Colonic mucosa (tissue), 4 donors: ENCODE measurements at places on chromosomes 12 and 14. TPM values are rescaled to one million over a fixed set of nuclear protein-coding genes. Genes with fewer than 3 reads are reported as not detected.

The TOGARAM1 gene
- total RNA-seq: 8.8 TPM

The TBC1D30 gene
- total RNA-seq: 6.9 TPM

The RBP5 gene
- total RNA-seq: 3.7 TPM

The PRH2 gene
- total RNA-seq: not detected

The MBIP gene
- 35.4 TPM for total RNA-seq

The SPIC gene
- total RNA-seq: not detected

The GLIPR1L2 gene
- 0.22 TPM for total RNA-seq

The RNASE13 gene
- total RNA-seq: not detected

The SDR9C7 gene
- total RNA-seq: not detected

The CD4 gene
- 13.4 TPM for total RNA-seq

GRCh38 chr12:75207338-75208083 lies 2.1 kb downstream of the KCNC2 start:
- DNase-seq: no peak

GRCh38 chr14:92846162-92846897 lies 52.2 kb downstream of the GOLGA5 start:
- no peak for DNase-seq

GRCh38 chr14:68707482-68707881 lies 85.4 kb downstream of the ZFP36L1 start:
- DNase-seq: no peak

GRCh38 chr14:68416171-68416570 lies 376.7 kb downstream of the ZFP36L1 start:
- no peak for DNase-seq

GRCh38 chr12:13599176-13599575 lies 382.2 kb downstream of the GRIN2B start:
- DNase-seq: no peak

DNA sequence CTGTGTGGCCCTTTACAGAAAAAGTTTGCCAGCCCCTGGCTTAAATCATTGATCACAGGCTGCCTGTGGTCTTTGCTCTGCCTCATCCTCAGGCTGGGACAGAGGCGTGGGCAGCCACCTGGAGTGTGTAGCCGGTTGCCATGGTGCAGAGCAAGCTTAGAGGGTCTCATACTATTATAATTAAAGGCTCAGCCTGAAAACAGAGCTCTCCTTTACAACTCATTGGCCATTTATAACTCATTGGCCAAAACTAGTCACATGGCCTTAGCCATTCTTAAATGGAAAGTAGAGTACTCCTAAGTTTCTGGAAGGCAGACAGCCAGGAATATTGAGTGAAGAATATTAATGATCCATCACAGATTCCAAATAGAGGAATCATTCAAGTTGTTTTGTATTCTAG lies 3.0 kb downstream of the HSP90B1 start:
- no peak for DNase-seq

GRCh38 chr14:34742270-34743115 lies 28.1 kb upstream of the CFL2 start:
- DNase-seq: no peak

GRCh38 chr12:28936221-28936620 lies 212.9 kb upstream of the FAR2 start:
- DNase-seq: no peak

DNA sequence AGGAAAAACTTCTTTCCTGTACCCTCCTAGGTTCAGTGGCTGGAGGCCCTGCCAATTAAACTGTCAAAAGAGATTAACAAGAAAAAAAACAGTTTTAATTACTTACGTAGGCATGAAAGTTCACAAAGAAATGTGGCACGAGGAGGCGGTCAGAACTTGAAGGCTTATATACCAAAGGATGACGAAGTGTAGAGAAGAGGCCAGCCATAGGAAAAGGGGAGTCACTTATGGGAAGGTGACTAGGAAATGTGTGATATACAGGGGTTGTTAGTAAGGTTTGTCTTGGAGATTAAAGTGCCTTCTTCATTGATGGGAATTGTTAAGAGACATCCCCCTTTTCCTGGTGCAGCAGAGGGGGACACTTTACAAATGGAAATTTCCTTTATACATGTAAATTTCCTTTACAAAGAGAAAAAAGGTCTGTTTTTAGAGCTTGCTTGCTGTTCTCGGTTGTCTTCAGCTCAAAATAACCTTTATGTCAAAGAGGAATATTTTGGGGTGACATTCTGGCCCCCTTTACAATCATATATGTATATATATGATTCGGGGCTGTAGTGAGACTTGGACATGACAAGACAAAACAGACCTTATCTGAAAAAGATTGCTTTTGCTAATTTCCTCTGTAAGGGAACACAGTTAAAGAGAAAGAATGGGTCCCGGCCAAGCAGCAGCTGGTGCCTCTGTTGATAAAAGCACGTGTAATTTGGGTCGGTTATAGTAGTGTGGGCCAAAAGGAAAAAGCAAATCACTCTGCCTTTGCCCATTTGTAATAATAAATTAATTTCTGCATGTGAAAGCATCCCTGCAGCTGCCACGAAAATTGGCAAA lies 38.6 kb downstream of the SYNE2 start:
- no peak for DNase-seq

DNA sequence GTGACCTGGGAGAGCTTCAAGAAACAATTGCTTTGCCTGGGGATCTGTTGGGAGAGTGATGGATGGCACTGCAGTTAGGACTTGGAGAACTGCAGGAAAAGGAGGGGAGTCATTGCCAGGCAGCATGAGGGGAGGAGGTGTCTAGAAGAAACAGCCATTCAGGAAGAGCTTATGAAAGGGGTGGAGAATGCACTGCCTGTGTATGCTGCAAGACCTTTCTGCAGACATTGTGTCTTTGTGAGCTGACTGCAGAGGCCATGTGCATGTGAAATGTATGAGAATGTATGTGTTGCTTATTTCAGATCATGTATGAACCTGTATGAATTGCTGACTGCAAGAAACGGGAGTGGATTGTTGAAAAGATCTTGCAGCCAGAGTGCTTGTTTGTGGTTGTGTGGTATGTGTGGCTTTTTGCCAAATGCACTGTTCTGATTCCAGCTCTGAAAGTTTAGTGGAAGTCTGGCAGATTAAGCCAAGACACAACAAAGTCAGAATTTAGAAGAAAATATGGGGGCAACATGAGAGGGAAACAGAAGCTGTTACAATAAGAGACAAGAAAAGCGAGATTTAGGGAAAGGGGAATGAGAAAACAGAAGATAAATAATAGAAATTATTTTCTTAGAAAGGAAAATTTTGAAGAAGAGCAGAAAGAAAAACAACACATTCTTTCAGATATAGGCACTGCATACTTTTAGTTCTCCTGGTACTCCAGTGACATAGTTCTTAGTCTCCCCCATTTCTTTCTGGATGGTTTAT lies 9.8 kb upstream of the RIMKLB start:
- DNase-seq: no peak

GRCh38 chr12:2190085-2190484 lies 137.3 kb downstream of the CACNA1C start:
- no peak for DNase-seq

- DNase-seq: no peak
Measured at GRCh38 chr14:97697772-97698171, 900.6 kb downstream of the VRK1 start.

DNA sequence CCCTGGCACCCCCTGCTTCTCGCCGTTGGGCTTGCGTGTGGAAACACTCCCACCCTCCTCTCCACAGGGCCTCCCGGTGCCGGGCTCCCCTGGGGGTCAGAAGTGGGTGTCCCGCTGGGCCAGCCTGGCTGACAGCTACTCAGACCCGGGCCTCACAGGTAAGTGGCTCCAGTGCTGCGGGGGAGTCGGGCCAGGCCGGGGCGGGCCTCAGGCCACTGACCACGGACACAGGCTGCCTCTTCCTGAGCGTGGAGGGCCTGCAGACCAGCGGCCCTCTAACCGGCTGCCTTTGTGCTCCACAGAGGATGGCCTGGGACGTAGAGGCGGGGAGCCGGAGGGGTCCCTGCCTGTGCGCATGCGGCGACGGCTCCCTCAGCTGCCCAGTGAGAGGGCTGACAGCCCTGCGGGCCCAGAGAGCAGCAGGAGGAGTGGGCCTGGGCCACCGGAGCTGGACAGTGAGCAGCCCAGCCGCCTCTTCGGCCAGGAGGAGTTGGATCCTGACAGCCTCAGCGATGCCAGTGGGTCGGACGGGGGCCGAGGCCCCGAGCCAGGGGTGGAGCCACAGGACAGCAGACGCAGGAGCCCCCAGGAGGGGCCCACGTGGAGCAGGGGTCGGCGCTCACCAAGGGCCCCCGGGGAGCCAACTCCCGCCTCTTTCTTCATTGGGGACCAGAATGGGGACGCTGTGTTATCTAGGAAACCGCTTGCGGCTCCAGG lies 21.1 kb downstream of the CEP170B start:
- no peak for DNase-seq

GRCh38 chr12:26471560-26471959 lies 276.2 kb downstream of the SSPN start:
- DNase-seq: no peak

- DNase-seq: no peak
Measured at GRCh38 chr12:45349916-45350315, 134.0 kb downstream of the ANO6 start.

DNA sequence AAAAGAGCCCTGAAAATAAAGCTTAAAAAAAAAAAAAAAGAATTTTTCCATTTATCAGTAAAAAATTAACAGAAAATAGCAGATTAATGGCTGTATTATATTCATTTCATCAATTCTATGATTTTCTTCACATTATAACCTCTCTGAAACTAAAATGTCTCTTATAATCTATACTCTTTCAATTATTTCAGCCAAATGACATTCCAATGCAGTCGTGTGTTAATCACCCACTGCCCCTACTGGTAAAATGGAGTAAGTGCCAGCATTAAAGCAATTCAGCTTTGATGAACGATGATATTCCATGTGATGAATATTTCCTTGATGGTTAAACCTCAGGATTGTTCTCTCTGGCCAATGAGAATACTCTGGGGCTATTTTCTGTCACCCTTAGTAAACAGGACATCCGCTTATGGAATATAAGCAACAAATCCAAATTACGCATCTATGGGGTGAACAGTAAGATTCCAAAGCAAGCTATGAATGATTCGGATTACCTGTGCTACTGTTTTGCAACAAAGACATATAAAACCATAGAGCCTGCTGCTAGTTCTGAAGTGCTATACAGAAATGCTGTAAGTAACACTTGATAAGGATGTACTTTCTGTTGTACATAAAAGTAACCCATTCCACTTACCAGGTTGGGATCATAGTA lies 20.3 kb upstream of the SYCP3 start:
- no peak for DNase-seq

- no peak for DNase-seq
Measured at GRCh38 chr14:34078117-34078743, 127.4 kb upstream of the EGLN3 start.

GRCh38 chr12:44379831-44380230 lies 496.3 kb downstream of the NELL2 start:
- DNase-seq: no peak

DNA sequence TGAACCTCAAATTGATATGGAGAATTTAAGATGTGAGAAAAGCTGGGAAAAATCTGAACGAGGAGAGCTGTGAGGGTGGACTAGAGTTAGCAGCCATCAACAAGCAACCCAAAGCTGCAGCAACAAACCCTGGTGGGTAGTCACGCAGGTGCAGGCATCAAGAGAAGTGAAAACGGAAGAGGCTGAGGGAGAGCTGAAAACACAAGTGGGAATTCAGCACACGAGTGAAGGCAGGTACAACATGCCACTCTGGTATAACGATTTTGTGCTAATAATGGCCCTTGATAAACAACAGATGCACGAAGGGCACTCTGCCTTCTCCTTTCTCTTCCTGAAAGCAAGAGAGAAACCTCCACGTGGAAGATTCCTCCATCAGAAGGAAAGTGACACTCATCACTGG lies 11.5 kb downstream of the TCL1B start:
- no peak for DNase-seq

GRCh38 chr12:74791365-74791764 lies 253.7 kb downstream of the ATXN7L3B start:
- no peak for DNase-seq

DNA sequence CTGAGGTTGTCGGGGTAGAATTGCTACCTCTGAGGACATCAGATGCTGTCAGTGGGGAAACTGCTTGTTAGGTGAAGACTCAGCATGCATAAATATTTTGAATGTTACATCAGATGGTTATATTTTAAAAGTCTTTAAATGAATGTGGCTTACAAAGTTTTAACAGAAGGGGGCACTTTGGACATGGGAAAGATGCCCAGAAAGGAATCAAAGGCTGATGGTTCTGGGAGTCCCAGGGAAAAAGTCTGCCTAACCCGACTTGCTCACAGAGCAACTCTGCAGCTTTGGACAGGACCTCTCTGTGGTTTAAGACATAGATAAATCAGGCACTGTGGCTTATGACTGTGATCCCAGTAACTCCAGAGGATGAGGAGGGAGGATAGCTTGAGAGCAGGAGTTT lies 474.9 kb downstream of the ATP23 start:
- DNase-seq: no peak
